Colonic mucosa (tissue), 4 donors: ENCODE measurements at places on chromosomes 3 and 15. TPM values are rescaled to one million over a fixed set of nuclear protein-coding genes. Genes with fewer than 3 reads are reported as not detected.

Gene SAMD7
- total RNA-seq: not detected

Gene CLDN16
- total RNA-seq: not detected

Gene ISL2
- total RNA-seq: 0.35 TPM

Gene IL1RAP
- 3.9 TPM for total RNA-seq

Gene CERS3
- total RNA-seq: not detected

Gene MCCC1
- total RNA-seq: 27.2 TPM

Gene CDHR4
- total RNA-seq: not detected

Gene GPR149
- not detected for total RNA-seq

Gene PPCDC
- total RNA-seq: 10.1 TPM

Gene FRMD5
- 3.4 TPM for total RNA-seq

Gene DGKG
- 0.17 TPM for total RNA-seq

Gene WDR93
- total RNA-seq: 0.13 TPM

Gene USF3
- total RNA-seq: 18.4 TPM

Gene TMEM158
- 8.2 TPM for total RNA-seq

Gene HDC
- 4.1 TPM for total RNA-seq

Gene SPSB4
- total RNA-seq: not detected

Gene CHST13
- total RNA-seq: 1.6 TPM
